ENCODE measurements at places on chromosomes 1 and 21.

DNA sequence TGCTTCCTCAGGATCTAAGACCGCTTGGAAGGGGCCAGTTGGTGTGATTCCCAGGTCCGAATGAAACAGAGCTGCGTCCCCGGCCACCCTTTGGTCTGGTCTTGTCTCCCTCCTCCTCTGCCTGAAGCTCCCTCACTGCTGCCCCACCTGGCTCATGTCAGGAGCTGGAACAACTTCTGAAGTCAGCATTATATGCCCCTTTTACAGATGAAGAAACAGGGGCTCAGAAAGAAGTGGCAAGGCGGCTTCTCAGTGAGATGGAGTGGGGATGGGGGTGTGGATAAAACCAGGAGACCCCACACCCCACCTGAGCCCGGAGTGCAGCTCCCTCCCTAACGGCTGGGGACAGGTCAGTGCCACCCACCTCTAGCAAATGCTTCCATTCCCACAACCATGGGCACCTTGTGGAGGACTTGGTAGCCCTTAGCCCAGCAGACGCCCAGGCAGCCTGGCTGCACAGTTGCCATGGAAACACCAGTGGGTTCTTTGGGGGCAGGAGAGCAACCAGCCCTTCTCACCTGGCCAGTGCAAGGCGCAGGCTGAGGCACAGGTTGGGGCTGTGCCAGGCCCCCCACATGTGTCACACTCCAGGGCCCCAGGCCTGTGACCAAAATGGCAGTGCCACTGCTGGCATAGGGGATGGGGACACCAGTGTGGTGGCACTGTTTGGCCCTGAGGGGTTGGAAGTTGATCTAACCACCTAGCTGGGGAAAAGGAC, 31.9 kb upstream of the ECE1 start:
- DNase-seq = no peak

- no peak for DNase-seq
Measured at GRCh38 chr1:84692391-84692790, 2.1 kb upstream of the SSX2IP start.

DNA sequence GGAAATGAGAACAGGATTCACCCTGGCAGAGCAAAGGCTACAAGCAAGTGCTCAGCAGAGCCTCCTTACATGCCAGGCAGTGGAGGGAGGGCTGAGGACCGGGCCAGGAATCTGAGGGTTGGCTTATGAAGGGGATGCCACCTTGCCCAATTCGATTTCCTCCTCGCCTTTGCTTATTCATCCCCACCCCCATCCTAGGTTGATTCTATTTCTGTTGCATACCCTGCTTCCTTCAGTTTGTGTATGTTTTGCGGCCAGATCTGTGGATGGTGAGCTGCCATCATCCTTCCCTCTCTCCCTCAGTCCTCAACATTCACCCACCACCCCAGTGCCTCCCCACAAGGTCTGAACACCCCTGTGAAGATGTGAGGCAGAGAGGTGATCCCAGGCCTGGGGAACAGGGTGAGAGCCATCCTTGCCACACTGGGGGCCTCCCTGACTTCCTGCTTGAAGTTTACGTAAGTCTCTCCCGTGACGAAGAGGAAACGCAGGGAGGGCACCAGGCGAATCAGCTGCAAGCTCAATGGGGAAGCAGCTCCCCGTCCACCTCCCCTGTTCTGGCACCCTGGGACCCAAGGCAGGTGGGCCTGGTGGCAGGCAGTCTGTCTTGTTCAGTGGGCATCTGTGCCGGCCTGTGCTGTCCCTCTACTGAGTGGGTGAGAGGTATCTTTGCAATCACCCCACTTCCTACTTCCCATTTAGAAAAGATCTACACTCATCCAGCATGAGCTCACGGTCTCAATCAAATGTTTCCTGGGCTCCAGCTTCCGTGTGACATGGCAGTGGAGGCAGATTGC, 50.6 kb upstream of the CNTN2 start:
- DNase-seq = no peak

- no peak for DNase-seq
Measured at GRCh38 chr1:7549277-7550161, 221.6 kb upstream of the VAMP3 start.
